Smooth muscle cell of trachea (primary cell): ENCODE measurements at places on chromosomes 2 and 18. TPM values are rescaled to one million over a fixed set of nuclear protein-coding genes. Genes with fewer than 3 reads are reported as not detected.

The ABCB11 gene
- under 0.01 TPM in 1 of 2 replicates, not detected in the other for total RNA-seq

The IL1F10 gene
- total RNA-seq, result not detected in 2 replicates

The CPSF3 gene
- total RNA-seq, result 52.8 and 83.0 TPM in 2 replicates

The AMER3 gene
- total RNA-seq, result under 0.01 TPM in 1 of 2 replicates, not detected in the other

The HPCAL1 gene
- 16.6 and 42.5 TPM in 2 replicates for total RNA-seq

The PRKAG3 gene
- 0.15 and 0.50 TPM in 2 replicates for total RNA-seq

The CAPN14 gene
- 0.33 and 0.58 TPM in 2 replicates for total RNA-seq

The ALK gene
- total RNA-seq, result under 0.01 and 0.17 TPM in 2 replicates

The UGT1A3 gene
- total RNA-seq, result not detected in 2 replicates

The SPEG gene
- total RNA-seq, result 11.3 and 21.7 TPM in 2 replicates
